ENCODE measurements at places on chromosomes 11 and 22. TPM values are rescaled to one million over a fixed set of nuclear protein-coding genes. Genes with fewer than 3 reads are reported as not detected.

TRIM51 gene
- not detected for total RNA-seq

JAML gene
- total RNA-seq, result not detected

ZP1 gene
- not detected for total RNA-seq

POGLUT3 gene
- total RNA-seq, result 29.9 TPM

ZNF280B gene
- total RNA-seq, result 0.88 TPM

APOL4 gene
- total RNA-seq, result 6.0 TPM

CCDC188 gene
- total RNA-seq, result 9.2 TPM

BID gene
- total RNA-seq, result 50.2 TPM

LRRN4CL gene
- total RNA-seq, result under 0.01 TPM

RTN4R gene
- total RNA-seq, result 1.3 TPM

LYVE1 gene
- 1.4 TPM for total RNA-seq

OOSP3 gene
- total RNA-seq, result not detected

CDPF1 gene
- total RNA-seq, result 10.0 TPM

DEPDC7 gene
- total RNA-seq, result 0.16 TPM

CDCA5 gene
- 8.1 TPM for total RNA-seq

SNX32 gene
- under 0.01 TPM for total RNA-seq

MPZL3 gene
- 6.0 TPM for total RNA-seq

CD3E gene
- not detected for total RNA-seq

XRCC6 gene
- 336 TPM for total RNA-seq

ELMOD1 gene
- total RNA-seq, result 0.31 TPM

P2RY2 gene
- total RNA-seq, result 0.97 TPM

CECR2 gene
- total RNA-seq, result under 0.01 TPM

C11orf42 gene
- not detected for total RNA-seq

FBXO3 gene
- total RNA-seq, result 24.4 TPM

SCN2B gene
- not detected for total RNA-seq

CARNS1 gene
- total RNA-seq, result 0.19 TPM

LRP4 gene
- 0.88 TPM for total RNA-seq

POLD3 gene
- total RNA-seq, result 11.8 TPM

PHLDA2 gene
- 2.8 TPM for total RNA-seq

SYCE3 gene
- not detected for total RNA-seq

SCGB1C1 gene
- not detected for total RNA-seq

C2CD2L gene
- 4.5 TPM for total RNA-seq

POLR2F gene
- total RNA-seq, result 75.7 TPM

CBLIF gene
- not detected for total RNA-seq

PARVG gene
- 0.16 TPM for total RNA-seq

RASSF10 gene
- total RNA-seq, result under 0.01 TPM
